ENCODE measurements at places on chromosomes 4 and X. TPM values are rescaled to one million over a fixed set of nuclear protein-coding genes. Genes with fewer than 3 reads are reported as not detected.

DNA sequence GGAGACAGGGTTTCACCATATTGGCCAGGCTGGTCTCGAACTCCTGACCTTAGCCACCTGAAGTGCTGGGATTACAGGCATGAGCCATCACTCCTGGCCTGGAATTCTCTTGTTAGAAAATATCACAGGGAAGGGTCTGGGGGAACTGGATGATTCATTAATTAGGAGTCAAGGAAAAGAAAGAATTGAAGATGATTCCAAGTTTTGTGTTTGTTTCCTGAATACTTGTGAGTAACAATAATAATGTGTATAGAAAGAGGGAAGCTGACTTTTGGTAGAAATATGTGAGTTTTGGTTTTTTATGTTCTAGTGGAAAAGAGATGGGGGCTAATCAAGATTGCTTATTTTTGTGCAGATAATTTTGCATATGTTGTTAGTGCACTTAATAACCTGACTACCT lies 77.3 kb upstream of the CLNK start:
- no peak for DNase-seq

GRCh38 chr4:160213366-160213765 lies 1110.5 kb downstream of the RAPGEF2 start:
- DNase-seq, result no peak

The GLRA3 gene
- not detected for total RNA-seq

The VCX3B gene
- total RNA-seq, result not detected

The SLC25A5 gene
- total RNA-seq, result 245 TPM

The LONRF3 gene
- total RNA-seq, result not detected

GRCh38 chr4:93764639-93765246 lies 63.8 kb upstream of the ATOH1 start:
- no peak for DNase-seq

DNA sequence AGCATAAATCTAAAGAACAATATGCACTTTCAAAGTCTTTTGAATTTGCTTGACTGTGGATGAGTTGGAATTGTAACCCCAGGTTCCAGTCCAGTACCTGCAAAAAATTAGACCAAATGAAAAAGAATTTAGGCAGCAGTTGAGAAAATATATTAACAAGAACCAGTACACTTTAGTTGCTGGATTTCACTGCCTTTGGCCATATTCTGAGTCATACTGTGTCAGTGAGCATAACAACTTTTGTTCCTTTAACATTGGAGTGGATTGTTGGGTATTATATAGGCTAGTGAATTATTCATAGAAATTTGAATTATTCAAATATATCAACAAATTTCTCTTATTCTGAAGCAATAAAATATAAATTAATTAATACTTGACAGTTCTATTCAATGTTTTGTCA lies 101.5 kb upstream of the SMAD1 start:
- DNase-seq, result no peak

The SRPK3 gene
- not detected for total RNA-seq

The CDKL5 gene
- total RNA-seq, result 12.6 TPM

DNA sequence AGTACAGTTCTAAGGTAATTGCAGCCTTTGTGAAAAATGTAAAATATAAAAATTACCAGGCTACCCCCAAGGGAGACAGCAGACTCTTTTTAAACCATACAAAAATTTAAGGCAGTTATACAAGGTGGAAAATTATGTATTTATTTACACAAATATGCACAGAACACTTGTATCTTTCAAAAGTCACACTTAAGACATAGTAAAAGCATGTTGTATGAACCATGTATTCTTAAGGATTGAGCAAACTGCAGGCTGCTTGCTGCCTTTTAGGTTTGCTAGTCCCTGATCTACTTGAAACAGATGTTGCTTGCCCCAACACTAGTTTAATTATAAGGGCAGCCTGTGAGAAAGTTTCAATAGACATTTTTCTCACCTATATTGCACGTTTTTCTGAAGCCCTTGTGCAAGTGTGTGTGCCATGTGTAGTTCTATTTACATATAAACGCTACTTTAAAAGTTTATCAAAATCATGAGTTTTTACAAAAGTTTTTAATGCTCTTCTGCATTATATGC lies 72.8 kb downstream of the PRSS12 start:
- no peak for DNase-seq

The TRAM1L1 gene
- total RNA-seq, result 5.9 TPM

DNA sequence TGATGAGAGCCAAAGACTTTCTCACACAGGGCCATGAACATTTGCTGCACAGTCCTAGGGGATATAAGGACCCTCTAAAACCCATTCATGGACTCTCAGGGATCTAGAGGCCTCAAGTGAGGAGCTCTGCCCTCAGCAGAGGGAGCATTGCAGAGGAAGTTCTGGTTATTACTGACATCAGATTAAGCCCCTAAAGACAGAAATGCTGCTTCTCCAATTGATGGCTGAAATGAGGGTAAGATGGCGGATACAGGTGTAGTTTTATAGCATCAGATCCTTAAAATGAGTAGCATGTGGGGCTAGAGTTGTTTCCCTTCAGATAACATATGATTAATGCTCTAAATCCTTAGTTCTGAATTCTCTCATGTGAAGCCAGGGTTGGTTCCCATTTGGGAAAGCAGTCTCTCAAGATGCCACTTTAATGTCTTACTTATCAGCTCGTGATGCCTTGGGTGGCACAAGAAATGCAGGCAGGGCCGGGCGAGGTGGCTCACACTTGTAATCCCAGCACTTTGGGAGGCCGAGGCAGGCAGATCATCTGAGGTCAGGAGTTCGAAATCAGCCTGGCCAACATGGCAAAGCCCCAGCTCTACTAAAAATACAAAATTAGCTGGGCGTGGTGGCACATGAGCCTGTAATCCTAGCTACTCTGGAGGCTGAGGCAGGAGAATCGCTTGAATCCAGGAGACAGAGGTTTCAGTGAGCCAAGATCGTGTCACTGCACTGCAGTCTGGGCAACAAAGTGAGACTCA lies 7.9 kb downstream of the RHOH start:
- no peak for DNase-seq

DNA sequence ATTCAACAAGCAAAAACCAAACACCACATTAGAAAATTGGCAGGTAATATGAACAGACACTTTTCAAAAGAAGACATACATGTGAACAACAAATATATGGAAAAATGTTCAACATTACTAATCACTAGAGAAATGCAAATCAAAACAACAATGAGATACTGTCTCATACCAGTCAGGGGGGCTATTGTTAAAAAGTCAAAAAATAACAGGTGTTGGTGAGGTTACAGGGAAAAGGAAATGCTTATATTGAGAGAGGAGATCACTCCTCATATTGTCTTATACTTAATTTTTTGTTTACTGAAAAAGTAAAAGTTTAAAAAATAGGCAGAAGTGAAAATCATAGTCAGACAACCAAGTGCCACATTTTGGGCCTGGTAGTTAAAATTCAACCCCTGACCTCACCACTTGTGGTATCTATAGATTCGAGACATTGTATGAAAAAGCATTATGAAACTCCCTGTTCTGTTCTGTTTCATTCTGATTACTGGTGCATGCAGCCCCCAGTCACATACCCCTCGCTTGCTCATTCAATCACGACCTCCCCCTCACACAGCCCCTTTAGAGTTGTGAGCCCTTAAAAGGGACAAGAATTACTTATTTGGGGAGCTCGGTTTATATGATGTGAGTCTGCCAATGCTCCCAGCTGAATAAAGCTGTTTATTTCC lies 153.7 kb upstream of the FGF16 start:
- DNase-seq, result no peak

DNA sequence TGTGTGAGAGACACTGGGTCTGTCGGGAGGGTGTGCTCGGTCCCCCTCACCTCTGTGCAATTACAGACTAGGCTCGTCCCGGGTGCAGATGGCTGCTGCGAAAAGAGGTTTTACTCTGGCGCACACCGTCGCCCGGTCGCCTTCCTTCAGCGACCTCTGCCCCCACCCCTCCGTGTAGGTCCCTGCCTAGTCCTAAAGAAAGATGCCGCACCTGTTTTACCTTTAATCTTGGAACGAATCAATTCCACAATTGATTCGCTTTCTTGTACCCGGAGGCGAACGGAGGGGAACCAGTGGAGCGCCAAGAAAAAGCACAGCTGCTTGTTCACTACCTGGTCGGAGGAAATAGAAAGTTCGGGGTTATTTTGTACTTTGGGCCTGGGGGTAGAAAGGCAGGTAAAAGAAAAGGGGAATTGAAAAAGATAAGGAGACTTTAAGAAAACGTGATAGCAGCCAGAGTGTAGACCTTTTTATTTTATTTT lies 1.2 kb downstream of the NPNT start:
- no peak for DNase-seq

DNA sequence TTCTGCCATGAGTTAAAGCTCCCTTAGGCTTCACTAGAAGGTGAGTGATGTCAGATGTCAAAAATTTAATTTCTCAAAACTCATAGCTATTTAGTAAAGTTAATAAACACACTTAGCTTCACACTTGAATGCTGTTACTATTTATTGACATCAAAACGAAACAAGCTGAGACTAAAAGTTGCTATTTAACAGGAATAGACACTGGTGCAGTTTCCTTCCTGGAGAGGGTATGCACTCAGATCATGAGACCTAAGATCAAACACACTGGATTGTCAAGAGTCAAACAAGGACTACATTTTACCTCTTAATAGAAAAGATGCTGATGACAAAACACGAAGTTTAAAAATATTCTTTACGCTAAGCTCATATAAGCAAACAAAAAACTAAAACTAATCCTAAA lies 18.9 kb downstream of the UPF3B start:
- no peak for DNase-seq

DNA sequence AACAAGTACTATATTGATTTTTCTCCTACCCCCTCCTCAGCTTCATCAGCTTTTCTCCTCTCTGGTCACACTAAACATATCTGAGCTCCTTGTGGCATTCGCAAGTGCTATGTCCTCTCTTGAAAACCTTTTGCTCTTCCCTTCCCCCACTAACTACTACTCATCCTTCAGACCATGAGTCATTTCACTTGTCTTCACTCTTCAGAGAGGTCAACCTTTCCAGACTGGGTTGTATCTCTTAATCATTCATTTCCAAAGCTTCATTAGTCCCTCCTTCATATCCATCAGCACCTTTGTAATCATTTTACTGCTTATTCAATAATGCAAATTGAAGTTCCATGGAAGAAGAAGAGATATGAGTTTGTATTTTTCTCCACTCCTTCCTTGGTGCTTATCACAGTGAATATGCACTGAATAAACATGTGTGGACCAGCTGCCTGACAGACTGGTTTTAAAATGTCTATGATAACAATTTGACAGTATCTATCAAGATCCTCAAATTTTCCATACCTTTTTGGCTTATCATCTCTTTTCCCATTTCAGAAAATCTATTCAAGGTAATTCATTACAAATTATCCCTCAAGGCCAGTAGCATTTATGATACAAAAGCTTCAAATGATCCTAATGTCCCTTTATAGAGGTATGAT lies 28.4 kb downstream of the DDX60L start:
- no peak for DNase-seq

The GRID2 gene
- not detected for total RNA-seq

- no peak for DNase-seq
Measured at GRCh38 chr4:19983072-19983471, 268.6 kb upstream of the SLIT2 start.

GRCh38 chrX:99398545-99398944 lies 1011.5 kb downstream of the PCDH19 start:
- DNase-seq, result no peak

The GAGE2A gene
- total RNA-seq, result not detected

DNA sequence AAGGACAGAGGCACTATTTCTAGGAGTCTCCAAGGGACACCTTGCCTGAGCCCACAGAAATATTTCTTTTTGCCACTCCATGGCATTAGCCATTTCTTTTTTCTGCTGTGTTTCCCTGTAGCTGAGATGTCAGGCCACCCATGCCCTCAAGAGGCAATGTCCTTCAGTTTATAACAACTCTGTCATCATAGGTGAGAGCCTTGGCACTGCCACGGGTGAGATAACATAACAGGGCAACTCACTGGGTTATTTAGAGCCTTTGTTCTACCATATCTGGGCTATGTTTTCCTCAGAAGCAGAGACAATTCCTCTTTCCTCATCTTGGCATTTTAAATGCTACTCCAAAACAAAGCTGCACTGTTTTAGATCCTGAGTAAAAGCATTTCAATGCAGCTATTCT lies 99.9 kb upstream of the MAOA start:
- DNase-seq, result no peak

- no peak for DNase-seq
Measured at GRCh38 chrX:100939333-100939732, 10.6 kb upstream of the XKRX start.

- DNase-seq, result no peak
Measured at GRCh38 chr4:48709901-48710300, 70.2 kb downstream of the FRYL start.

DNA sequence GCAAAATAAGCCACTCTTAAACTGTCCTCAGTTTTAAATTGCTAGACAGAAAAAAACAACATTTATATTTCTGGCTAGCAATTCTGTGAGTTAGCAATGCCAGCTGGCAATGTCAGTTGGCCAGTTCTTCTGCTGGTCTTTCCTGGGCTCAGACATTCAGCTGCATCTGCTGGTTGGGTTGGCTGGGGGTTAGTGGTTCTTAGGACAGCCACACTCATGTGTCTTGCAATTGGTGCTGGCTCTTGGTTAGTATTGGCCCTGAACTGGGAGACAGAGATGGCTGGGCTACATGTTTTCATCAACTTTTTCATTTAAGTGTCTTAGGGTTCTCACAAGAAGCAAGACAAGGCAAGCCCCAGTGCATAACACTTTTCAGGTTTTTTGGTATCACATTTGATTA lies 48.0 kb upstream of the PDLIM5 start:
- no peak for DNase-seq

GRCh38 chr4:126267689-126268088 lies 952.9 kb downstream of the FAT4 start:
- DNase-seq, result no peak

GRCh38 chrX:2541603-2542002 lies 40.8 kb upstream of the DHRSX start:
- no peak for DNase-seq

DNA sequence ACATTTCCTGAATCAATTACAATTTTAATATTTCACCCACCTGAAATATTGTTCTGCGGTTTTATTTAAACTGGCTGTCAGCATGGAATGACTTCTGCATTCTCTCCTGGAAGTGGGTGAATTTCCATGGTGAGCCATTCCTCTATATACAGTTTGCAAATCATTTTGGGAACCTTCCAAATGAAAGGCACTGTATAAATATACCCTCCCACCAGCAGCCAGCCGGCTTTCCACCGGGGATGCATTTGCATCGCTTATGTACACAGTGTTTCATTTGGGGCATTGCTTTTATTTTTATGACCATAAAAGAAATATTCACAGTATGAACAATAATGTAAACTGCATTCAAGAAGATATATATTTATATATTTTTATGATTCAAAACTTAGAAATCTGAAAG lies 4.7 kb upstream of the IL1RAPL1 start:
- DNase-seq, result no peak

The NSUN7 gene
- 2.4 TPM for total RNA-seq
